ENCODE measurements at places on chromosomes 11 and 22. TPM values are rescaled to one million over a fixed set of nuclear protein-coding genes. Genes with fewer than 3 reads are reported as not detected.
A peak's percentile ranks its signal among the peaks of the same experiment; 100 is the strongest.

- DNase-seq = no peak
Observed at GRCh38 chr11:57069942-57070341, 81.2 kb downstream of the OR5AK2 start.

GRCh38 chr11:74826901-74827300 is 78.3 kb downstream of the RNF169 start:
- no peak for DNase-seq

DNA sequence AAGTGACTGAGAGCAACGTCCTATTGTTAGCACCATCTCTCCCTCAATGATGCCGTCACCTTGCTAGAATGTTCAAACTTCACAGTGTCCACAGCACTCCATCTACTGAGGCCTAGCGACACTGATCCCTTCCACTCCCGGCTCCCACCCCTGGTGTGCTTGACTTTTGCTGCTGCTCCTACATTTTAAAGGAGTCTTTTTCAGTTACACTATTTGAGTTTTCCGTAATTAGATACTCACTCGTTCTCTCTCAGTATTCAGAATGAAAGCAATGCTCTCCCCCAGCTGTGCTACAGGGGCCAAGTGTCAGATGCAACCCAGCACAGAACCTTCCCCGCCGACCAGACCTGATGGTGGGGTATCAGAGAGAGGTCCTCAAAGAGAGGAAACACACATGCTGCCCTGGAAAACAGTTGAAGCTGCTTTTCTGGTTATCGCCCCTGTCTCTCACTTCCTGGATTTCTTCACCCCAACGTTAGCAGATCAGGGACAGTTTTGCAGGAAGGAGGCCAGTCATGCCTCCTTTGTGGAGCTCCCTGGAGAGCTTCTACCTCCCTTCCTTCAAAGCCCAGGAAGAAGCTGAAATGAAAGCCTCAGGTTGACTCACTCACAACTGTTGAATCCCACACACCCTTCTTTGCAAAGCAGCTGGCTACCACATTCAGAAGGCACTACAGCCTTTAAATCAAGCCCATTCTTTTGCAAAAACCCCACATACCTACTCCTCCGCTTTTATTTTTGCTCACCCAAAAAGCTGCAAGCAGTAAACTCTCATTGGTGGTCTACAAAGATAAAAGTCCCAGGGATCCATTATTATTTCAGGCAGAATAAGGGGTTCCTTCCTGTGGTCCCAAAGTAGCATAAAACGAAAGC is 23.5 kb downstream of the LARGE1 start:
- no peak for DNase-seq

- peak; percentile 98 for DNase-seq
Observed at GRCh38 chr11:76807206-76807875, 24.2 kb downstream of the TSKU start.

GRCh38 chr11:69750108-69750850 is 24.9 kb downstream of the FGF4 start:
- DNase-seq = no peak

GRCh38 chr22:47996446-47996857 is 1234.0 kb downstream of the TBC1D22A start:
- peak; percentile 57 for DNase-seq

GRCh38 chr11:114478768-114479167 is 39.5 kb downstream of the REXO2 start:
- DNase-seq = no peak

Gene GNAZ
- 3.6 TPM for total RNA-seq

DNA sequence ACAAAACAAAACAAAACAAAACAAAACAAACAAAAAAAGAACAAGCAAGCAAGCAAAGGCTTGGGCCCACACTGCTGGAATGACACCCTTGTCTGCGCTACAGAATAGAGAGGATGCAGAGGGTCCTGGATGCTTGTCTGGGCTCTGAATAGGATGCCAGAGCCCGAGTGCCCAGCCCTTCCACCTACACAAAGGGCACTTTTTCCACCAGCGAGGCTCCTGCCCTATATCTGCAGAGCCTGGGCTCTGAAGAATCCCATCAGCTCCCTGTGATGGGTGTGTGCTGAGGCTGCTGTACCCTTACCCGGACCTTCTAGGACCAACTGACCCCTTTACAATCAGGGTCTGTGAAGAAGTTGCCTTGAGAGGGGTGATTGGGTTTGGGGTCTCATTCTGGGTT is 221.2 kb downstream of the DSCAML1 start:
- no peak for DNase-seq

GRCh38 chr22:34842630-34843029 is 223.3 kb upstream of the ISX start:
- no peak for DNase-seq

GRCh38 chr11:74256378-74257133 is 54.9 kb downstream of the P4HA3 start:
- no peak for DNase-seq

Gene FAM89B
- total RNA-seq = 57.8 TPM

- DNase-seq = peak; percentile 79
Observed at GRCh38 chr22:47011131-47011858, 248.8 kb downstream of the TBC1D22A start.

DNA sequence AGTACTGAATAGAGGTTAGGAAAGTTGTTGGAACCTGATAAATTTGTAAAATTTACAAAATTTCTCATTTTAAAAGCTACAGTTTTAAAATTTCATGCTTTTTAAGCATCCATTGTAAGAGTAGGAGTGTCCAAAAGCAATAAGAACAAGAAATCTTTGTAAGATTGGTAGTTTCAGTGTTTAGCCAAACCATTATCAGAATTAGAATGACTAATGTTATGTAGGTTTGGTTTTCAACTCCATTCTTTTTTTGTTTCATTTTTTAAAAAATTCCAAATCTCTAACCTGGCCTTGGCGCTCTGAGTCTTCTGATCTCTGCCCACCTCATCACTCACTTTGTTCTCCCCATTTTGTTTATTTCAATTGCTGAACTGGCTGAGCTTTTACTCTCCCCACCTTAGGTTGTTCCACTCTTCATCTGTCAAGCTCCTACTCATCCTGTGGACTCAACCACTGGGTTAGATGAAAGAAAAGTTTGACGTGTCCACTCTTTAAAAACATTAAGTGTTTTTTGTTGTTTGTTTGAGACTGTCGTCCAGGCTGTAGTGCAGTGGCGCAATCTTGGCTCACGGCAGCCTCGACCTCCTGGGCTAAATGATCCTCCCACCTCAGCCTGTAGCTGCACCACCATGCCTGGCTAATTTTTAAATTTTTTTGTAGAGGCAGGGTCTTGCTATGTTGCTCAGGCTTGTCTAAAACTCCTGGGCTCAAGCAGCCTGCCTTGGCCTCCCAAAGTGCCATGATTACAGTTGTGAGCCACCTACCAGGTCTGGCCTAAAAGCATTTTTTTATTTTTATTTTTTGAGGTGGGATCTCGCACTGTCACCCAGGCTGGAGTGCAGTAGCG is 14.0 kb downstream of the EP300 start:
- DNase-seq = no peak

GRCh38 chr22:27318516-27318915 is 483.0 kb downstream of the MN1 start:
- peak; percentile 53 for DNase-seq

DNA sequence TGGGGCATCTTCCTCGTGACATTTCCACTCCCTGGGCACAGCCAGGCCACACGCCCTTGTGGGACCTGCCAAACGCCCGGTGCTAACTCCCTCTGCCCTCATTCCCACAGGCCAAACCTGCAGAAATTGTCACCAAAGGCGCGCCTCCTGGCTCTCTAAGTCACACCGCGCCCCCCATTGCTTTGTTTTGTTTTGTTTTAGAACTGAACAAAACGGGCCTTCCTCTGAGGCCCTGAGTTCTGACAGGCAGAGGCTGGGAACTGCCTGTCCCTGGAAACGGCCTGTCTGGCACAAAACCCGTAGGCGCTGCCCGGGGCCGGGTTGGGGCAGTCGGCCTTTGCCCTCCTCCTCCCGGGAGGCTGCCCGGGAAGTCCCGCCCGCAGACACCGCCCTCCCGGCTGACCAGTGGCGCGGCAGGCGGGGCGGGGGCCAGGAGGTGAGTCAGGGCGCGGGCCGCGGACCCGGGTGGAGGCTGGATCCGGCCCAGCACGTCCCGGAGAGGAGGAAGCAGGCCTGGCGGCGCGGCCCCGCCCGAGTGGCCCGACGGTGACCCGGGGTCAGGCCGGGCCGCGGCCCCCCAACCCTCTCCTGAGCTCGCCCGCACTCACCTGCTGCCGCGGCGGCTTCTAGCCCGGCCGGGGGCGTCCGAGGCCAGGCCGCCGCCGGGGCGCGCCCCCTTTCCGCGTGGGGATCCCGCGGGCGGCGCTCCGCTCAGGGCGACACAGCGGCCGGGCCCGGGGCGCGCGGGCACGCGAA is 465 bp downstream of the SUN2 start:
- peak; percentile 98 for DNase-seq

DNA sequence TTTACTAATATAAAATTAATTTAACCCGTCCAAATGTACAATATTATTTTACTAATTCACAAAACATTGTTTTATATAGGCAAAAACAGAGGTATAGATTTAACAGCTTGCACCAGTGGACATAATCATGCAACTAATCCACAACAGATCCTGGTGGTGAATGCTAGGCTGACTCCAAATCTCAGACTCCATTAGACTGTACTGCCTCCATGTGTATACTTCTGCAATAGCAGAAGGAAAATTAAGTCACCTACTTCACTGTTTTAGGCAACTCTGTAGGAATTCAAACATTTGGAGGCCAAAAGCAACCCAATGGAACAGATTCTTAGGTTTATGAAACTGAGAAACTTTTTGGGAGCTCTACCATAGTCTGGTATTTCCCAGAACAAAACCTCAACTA is 30.0 kb upstream of the RAB39A start:
- no peak for DNase-seq

DNA sequence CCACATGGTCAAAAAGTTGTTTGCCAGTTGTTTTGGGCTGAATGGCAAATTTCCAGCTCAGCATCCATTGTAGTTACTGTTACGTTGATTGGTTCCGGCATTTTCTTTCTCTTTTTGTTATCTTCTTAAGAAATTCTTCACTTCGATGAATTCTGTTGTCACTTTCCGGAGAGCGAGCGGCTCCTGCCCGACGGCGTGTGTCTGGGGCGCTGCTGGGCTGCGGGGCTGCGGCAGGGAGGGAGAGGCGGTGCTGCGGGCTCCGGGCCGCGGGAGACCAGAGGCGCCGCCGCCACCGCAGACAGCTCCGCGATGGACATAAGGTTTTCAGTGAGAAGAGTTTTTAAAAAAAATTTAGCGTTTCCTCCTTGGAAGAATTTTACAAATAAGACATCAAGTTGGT is 117.4 kb downstream of the RRM1 start:
- DNase-seq = no peak

Gene SMTNL1
- not detected for total RNA-seq

DNA sequence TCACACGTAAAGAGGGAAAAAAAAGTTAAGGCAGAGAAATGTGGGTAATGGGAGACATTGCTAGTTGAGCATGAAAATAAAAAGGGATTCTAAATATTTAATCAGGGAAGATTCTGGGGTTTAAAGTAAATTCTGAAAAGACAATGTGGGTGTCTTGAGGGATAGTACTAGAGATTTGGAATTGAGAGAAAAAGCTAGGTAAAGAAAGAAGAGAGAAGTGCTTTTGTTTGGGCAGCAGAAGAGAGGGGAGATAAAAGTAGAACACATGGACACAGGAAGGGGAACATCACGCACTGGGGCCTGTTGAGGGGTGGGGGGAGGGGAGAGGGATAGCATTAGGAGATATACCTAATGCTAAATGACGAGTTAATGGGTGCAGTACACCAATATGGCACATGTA is 3.5 kb upstream of the YPEL4 start:
- DNase-seq = no peak

Gene SPDYC
- not detected for total RNA-seq

GRCh38 chr11:35218956-35219355 is 80.0 kb downstream of the CD44 start:
- no peak for DNase-seq

DNA sequence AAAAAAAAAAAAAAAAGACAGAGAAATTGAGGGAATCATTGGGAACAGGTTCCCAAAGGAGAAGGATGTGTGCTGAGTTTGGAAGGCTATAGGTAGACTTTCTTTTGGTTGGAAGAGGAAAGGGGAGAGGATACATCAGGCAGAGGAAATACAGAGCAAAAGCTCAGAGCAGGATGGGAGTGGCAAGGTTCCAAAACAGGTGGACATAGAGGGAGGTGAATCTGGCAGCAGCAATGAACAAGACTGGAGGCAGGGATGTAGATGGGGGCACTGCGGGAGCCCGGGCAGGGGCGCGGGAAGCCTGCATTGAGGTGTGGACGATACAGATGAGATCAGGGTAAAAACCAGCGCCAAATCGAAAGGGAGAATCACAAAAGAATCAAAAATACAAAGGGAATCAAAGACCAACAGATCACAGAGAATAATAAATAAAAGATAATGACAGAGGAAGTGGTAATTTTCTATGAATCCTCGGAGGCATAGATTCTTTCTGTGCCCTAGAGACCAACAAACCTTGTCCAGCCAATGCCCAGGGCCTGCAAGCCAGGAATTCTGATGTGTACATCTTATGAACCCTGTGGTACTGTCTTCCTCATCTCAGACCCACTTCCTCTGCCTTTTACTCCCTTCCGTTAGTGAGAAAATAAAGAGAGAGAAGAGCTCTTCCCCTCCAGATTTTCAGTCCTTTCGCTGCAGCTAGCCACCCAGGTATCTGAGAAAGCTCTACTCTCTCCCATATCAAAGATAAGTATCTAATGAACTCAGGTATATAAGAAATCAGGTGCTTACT is 70.3 kb downstream of the SLC1A2 start:
- DNase-seq = no peak

Gene STARD10
- 113 TPM for total RNA-seq

DNA sequence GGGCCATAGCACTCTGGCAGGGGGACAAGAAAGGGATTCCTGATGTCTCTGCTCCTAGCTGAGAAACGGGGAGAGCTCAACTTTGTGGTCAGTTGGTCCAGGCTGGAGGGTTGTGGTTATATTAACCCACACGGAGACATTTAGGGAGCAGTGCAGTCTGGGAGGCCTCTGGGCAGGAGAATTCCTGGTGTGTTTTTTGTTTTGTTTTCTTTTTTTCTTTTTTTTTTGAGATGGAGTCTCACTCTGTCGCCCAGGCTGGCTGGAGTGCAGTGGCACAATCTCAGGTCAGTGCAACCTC is 88.0 kb upstream of the SHISAL1 start:
- peak; percentile 40 for DNase-seq

GRCh38 chr11:82234256-82234655 is 499.4 kb downstream of the FAM181B start:
- DNase-seq = no peak

Gene APOBEC3F
- total RNA-seq = not detected

DNA sequence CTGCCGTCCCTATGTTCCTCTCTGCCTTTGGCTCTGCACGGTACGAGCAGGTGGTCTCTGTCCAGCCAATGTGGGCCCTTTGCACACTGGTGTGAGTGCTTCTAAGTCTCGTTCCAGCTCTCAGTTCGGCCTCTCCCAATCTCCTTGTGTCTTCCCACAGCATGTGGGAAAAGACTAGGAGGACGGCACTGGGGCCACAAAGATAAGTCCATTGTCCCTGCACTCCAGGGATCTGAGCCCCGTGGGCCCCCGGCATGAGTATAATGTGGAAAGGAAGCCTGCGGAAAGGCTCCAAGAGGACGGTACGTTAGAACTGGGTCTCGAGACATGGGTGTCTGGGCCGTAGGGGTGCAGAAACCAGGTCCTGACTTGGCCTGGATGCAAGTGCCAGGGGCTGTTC is 16.4 kb downstream of the MYEOV start:
- DNase-seq = no peak

Gene SHANK3
- total RNA-seq = 8.2 TPM

All from lower leg skin (tissue), 4 donors.